ENCODE measurements at places on chromosomes 2 and 18. TPM values are rescaled to one million over a fixed set of nuclear protein-coding genes. Genes with fewer than 3 reads are reported as not detected.

The ANKRD62 gene
- 0.16 TPM for polyA plus RNA-seq

The RAPH1 gene
- 0.13 TPM for polyA plus RNA-seq

The ZNF385B gene
- polyA plus RNA-seq, result not detected

DNA sequence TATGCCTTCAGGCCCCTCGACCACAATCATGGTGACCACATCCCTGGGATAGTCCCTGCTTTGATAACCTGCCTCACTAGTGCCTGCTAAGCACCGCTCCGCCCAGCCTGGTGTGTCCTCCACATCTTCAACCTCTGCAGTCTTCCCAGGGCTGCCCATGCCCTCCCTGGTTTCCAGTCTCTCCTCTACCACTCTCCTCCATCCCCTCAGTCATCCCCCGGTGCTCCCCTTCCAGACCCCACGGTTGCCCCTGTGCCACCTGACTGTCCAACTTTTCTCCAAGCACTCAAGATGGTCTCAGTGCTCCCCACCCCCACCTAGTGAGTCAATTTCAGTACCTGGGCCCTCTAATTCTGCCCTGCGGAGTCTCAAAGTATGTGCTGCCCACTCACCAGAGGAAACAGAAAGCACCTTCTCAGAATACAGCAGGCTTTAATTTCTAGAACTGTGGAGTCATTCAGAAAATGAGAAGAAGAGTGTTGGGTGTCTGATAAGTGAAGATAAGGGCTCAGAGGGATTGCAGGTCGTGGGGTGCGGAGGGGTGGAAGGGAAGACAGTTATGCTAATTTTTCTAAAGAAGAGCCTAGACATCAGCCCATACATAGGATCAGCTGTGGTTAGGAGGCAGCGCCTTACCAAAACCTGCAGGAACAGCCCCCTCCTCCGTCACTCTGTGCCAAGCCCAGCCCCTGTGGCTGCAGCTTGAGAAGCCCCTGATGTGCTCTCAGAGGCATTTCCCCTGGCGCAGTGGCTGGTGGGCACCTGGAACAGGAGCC, 53.6 kb upstream of the CAB39 start:
- peak; percentile 71 for DNase-seq

The ITGA4 gene
- 0.45 TPM for polyA plus RNA-seq

- no peak for DNase-seq
Observed at GRCh38 chr2:136344339-136344738, 226.4 kb upstream of the CXCR4 start.

The GAREM1 gene
- not detected for polyA plus RNA-seq

The FOXD4L1 gene
- polyA plus RNA-seq, result 0.73 TPM

DNA sequence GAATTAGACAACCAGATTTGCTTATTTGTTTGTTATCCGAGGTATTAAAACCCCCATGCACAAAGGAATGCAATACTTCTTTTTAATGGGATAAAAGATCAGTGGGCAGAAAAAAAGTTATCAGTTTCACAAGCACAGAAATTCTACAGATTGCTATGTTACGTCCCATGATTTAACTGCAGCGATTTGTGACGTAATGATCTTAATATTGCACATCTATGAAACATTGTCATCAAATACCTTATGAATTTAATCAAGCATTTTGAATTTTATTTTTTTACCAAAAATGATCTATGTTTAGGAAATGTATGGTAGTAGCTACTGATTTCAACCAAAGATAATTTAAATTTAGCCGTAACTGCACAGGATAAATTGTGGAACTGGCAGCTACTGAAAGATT, 138.9 kb downstream of the FHOD3 start:
- no peak for DNase-seq

- no peak for DNase-seq
Observed at GRCh38 chr2:161357097-161357496, 48.9 kb downstream of the PSMD14 start.

GRCh38 chr2:170344663-170345346, 166.9 kb downstream of the MYO3B start:
- DNase-seq, result no peak

DNA sequence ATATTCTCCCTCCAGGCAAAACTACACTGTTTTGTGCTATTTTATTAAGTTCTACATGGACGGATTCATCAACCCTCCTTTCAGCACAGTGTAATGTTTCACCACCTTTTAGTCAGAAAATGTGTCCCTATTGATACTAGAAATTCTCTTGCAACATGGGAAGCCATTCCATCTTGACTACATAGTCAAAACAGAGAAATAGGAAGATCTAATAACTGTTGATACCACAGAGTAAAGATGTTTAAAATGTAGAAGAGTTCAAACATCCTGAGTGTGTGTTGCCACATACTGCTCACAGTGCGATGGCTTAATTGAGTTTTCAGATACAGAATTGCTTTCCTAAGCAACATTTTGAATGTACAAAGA, 492.2 kb upstream of the RAB12 start:
- no peak for DNase-seq

GRCh38 chr2:6310256-6311215, 555.2 kb downstream of the CMPK2 start:
- DNase-seq, result no peak

The MAPK4 gene
- not detected for polyA plus RNA-seq

The KHK gene
- polyA plus RNA-seq, result 4.8 TPM

The ANKRD30B gene
- not detected for polyA plus RNA-seq

DNA sequence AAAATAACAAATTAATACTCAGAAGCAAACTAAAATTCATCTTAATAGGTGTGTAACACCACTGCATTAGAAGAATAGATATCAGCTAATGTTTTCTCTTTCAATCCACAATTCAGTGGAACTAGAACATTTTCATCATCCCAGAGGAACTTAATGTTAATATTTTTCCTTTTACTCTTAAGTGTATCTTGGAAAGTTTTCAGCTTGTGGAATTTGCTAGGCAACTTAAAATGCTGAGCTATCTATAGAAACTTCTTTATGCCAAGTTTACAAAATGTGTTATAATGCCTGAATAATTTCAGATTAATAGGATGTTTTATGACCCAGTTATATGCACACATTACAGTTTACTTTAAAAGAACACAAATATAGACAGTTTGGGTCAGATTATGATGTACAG, 86.6 kb upstream of the FAM237A start:
- no peak for DNase-seq

The FBLN7 gene
- polyA plus RNA-seq, result not detected

GRCh38 chr2:130760754-130761751, 5.7 kb downstream of the AMER3 start:
- DNase-seq, result no peak

DNA sequence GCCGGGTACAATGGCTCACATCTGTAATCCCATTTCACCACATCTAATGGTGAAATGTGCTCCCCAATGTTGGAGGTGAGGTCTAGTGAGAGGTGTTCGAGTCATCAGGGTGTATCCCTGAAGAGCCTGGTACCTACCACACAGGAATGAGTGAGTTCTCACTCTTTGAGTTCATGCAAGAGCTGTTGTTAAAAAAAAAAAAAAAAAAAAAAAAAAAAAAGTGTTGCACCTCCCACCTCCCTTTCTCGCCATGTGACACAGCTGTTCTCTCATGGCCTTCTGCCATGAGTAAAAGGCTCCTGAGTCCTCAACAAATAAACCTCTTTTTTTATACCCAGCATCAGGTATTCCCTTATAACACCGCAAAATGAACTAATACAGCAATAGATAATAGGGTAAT, 106.3 kb downstream of the C2orf74 start:
- DNase-seq, result no peak

GRCh38 chr18:48896875-48897511, 53.8 kb downstream of the SMAD7 start:
- peak; percentile 87 for DNase-seq

- DNase-seq, result no peak
Observed at GRCh38 chr2:21754164-21754788, 630.5 kb downstream of the TDRD15 start.

The SIX3 gene
- polyA plus RNA-seq, result not detected

DNA sequence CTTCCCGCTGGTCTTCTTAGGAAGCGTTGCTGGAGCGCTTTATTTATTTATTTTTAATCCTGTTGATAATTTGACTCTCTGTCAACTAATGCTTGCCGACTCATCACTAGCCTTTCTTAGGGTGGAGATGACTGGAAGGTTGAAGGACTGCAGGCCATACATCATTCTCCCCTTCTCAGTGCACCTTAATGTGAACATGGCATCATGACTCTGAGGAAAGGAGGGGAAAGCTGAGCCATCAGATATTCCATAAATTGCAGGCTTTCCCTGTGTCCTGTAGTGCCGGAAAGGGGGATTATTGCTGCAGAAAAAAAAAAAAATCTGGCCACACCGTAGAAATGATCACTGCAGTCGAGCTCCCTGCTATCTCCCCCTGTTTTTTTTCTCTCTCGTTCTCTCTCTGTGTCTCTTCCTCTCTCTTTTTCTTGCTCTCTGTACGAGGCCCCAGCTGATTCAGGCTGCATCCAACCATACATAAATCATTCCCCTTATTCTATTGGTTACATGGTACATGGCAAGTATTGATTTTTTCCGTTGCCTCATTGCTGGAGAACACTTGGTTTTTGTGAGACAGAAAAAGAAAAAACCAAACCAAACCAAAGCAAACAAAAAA, 125.8 kb upstream of the EFEMP1 start:
- no peak for DNase-seq

DNA sequence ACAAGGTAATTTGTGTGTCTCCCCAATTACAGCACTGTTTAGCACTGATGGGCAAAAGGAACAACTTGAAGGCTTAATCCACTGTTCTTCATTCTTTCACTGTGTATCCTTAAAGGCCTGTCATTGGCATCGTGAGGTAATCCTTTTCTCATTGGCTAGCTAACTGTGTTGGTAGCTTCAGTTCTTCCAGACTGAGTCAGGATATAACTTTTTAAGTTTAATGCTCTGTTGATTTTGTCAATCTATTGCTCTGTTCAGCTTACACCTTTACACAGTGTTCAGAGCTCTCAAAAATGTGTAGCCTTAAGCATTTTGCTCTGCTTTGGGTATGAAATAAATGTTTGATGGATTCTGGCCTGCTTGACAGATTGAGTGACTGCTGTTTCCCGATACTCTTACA, 148.2 kb downstream of the KIAA1328 start:
- no peak for DNase-seq

GRCh38 chr2:117621326-117621725, 193.2 kb upstream of the DDX18 start:
- DNase-seq, result no peak

GRCh38 chr2:202184557-202184956, 53.8 kb downstream of the SUMO1 start:
- no peak for DNase-seq

GRCh38 chr2:227456772-227457171, 15.2 kb upstream of the AGFG1 start:
- DNase-seq, result no peak

DNA sequence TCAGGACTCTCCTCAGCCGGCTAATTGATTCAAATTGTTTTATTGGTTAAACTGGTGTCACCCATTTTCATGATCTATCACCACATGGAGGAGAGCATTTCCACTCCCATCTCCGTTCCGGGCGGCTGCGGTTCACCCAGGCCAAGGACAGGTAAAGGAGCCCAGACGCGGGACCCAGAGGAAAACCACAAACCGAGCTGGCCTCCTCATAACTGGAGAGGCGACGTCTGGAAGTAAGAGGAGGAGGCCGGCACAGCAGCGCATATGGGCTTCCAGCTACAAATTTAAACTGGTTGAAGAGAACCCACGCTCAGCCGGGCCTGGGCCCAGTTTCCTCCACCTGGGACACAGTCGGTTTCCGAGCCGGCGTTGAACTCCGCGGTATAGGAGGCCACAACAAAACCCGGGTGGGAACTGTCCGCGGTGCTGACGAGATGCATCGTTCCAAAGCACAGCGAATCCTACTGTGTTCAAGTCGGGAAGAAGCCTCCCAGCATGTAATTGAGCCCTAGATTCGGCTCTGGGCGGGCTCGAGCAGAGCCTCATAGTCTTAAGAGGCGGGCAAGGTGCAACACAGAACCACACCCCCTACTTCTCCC, 3.0 kb upstream of the SKOR2 start:
- DNase-seq, result peak; percentile 10

The UGT1A8 gene
- polyA plus RNA-seq, result not detected

The ABCA12 gene
- not detected for polyA plus RNA-seq

The SERPINB5 gene
- 0.20 TPM for polyA plus RNA-seq

The NABP1 gene
- 15.4 TPM for polyA plus RNA-seq

DNA sequence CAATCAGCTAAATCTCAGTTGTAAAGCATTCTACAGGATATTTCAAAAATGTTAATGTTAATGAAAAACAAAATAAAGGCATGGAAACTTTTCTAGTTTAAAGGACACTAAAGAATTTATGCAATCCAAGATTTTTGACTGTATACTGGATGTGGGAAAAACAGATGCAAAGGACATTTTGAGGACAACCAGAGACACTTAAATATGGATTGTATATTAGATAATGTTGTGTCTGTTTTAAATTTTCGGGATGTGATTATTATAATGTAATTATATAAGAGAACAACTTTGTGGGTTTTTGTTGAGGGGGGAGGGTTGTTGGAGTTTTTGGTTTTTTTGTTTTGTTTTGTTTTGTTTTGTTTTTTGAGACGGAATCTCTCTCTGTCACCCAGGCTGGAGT, 30.9 kb downstream of the PSMA8 start:
- no peak for DNase-seq

DNA sequence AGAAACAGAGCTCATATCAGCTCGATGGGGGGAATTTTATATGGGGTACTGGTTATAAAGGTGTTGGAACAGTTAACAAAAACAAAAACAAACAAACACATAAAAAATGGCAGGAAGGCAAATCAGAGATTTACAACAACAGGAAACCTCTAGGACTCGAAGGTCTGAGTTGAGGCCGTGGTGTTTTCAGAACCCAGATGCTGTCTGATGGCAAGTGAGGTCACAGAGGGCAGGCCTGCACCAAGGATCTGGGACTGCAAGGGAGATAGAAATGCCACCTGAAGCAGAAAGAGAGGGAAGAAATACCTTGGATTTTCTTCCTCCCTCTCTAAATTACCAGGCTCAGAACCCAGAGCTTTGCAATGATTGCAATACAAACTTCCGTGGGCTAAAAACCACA, 429.5 kb downstream of the ZNF521 start:
- DNase-seq, result no peak

DNA sequence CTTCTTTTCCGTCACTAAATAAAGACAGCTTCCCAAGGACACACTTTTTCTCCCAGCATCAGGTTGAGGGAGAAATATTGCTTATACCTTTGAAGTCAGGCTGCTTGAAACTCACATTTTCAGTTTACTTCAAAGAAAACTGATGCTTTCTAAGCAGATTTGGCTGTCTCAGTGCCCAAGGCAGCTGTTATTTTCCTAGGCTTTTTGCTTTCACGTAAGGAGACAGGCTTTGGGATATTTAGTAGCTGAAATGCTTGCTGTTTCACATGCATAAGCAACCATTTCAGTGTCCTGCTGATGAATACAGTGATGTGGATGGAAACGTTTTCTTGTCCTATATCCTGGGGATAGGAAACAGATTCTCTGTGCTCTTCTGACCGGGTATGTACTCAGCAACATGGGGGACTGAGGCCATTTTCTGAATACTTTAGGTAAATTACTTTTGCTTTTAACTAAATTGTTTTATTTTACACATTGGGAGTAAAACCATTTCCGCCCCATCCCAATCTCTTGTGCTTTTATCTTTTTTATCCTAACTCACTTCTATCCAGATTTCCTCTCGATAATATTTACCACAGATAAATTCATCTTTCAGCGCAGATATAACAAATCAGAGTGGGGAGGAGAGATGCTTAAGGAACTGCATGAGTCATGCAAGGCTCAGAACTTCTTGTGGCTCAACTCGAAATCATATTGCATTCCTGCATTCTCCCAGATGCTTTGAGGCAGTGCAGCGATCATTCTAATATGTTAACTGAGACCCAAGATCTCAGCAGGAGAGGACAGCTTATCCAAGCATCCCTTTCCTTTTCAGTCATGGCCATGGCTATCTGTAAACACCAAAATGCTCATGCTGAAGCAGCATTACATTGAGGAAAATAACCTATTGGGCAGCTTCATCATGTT, 22.2 kb downstream of the GALR1 start:
- DNase-seq, result no peak

All from K562 (cell line).